ENCODE measurements at places on chromosomes 7 and 10.

DNA sequence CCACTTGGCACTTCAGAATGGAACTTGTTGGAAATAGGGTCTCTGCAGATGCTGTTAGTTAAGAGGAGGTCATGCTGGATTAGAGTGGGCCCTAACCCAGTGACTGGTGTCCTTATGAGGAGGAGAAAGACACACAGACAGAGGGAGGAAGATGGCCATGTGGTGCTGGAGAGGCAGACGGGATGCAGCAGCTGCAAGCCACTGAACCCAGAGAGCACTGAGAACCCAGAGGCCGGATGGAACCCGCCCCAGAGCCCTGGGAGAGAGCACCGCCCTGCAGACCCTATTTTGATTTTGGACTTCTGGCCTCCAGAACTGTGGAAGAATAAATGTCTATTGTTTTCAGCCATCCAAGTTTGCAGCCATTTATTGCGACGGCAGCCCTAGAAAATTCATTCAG lies 58.0 kb upstream of the EBF3 start:
- no peak for DNase-seq

DNA sequence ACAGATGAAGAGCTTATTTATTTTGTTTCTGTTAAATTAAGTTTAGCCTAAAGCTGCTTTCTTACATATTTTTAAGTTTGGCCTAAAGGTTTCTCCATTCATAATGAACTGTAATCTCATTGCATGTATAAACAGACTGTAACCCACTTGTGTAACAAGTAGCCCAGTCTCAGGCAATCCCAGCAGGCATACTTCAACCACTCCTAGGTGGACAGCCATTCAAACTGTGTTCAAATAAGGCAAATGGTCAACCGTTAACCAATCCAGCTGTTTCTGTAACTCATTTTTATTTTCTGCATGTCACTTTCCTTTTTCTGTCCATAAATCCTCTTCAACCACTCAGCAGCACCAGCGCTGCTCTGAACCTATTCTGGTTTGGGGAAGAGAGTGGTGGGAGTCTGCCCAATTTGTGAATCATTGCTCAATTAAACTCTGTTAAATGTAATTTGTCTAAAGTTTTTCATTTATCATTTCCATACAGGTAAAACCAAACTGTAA lies 35.9 kb downstream of the PHYHIPL start:
- DNase-seq: no peak

DNA sequence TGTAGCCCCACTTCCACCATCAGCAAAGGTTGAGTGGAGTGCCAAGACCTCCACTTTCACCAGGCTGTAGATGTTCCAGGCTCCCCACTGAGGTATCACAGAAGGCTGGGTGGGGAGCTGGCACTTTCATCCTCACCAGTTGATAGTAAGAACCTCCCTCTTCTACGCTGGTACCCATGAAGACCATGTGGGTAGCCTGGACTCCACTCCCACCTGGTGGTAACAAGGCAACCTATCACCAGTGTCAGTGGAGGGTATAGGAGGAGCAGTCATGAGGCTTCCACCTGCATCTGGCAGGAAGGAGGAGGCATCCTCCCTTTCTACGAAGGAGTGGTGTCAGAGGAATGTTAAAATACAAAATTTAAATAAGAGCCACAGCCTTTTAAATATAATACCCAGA lies 4.4 kb downstream of the SMIM30 start:
- DNase-seq: no peak

- DNase-seq: no peak
These were observed 103.7 kb downstream of the CXCL12 start for GRCh38 chr10:44281089-44281613.

GRCh38 chr7:122643250-122643649 lies 55.7 kb downstream of the RNF133 start:
- DNase-seq: no peak

DNA sequence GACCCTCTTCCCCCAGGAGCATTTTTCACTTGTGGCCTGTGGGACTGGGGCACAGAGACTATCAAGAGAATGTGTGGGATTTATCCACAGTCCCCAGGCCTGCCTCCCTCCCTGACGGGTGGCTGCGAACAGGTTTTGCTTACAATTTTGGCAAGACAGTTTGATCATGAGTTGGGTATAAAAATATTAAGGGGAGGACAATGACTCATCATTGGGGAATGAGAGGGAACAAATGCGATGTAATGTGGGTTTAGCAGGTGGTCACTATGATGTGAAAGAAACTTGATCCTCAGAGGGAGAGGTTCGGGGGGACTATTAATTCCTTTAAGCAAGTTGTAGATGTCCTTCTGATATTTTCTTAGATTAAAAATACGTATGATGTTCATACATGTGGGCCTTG lies 52.2 kb downstream of the EMX2 start:
- no peak for DNase-seq

DNA sequence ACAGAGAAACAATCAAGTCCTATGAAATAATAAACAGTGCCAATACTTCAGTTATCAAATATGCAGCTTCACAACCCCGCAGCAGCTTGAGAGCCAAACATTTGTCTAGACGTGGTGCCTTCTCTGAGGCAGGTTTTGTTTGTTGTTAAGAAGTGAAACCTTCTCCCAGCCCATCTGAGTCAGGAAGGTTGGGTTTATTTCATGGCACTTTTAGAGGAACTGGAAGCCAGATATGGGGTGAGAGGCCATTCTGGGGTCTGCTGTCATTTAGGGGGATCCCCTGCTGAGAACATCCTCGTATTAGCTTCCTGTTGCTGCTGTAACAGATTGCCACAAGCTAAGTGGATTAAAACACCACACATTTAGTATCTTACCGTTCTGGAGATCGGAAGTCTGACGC lies 113.6 kb downstream of the GRK5 start:
- DNase-seq: no peak

DNA sequence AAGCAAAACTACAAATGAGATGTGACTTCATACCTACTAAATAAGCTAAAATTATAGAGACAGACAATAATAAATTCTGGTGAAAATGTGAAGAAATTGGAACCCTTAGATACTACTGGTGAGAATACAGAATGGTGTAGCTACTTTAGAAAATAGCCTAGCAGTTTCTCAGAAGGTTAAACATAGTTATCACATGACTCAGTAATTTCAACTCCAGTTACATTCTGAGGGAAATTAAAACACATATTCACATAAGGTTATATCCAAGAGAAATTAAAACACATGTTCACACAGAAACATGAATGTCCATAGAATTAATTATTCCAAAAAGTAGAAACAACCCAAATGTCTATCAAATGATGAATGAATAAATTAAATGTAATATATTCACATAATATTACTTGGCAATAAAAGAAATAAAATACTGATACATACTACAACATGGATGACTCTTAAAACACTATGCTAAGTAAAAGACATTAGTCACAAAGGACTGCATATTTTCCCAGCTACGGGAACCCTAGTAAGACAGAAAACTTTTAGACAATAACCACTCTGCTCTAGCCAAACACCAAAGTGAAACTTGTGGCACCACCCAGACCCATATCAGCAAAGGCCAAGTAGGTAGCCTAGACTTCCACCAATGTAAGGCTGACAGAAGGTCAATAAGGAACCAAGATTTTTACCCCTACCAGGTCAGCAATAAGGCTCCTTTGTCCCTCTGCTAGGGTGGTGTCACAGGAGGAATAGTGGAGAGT lies 25.1 kb downstream of the SLC25A40 start:
- DNase-seq: no peak

- DNase-seq: no peak
These were observed 25.9 kb upstream of the RNF32 start for GRCh38 chr7:156614434-156615264.

- DNase-seq: no peak
These were observed 118.7 kb upstream of the SEC61G start for GRCh38 chr7:54877683-54878082.

DNA sequence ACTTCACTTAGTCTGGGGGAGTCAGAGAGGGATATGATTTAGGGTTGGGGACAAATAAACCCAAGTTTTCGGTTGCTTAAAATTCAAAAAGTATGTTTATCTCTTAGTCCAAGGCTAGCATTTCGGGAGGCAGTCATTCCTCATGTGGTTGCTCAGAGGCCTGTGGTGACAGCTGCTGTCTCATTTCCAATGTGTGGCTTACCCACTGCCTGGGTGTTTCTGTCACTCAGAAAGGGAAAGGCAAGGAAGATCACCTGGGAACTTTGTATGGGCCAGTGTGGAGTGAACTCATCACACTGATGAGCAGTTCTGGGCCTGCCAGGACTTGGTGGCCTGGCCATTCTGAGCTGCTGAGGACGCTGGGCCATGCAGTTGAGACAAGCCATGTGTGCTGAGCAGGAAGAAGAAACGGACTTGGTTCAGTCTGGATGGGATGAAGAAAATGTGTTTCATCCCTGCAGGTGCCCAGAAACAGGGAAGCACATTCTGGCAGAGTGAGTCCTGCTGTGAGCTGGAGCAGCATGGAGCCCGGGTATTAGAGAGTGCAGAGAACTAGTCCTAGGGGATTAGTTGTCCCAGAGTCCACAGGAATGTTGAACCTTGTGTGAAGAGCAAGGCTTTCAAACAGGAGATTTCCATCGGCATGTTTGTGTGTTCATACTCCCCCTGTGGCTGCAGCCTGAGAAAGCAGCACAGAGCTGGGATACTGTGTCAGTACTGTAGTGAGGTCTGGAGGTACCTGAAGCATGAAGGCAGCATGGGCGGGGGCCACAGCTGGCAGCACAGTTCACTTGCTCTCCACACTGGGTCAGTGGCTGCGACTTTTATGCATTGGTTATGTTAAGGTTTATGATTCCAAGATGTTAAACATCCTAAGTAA lies 211.1 kb upstream of the IGFBP3 start:
- DNase-seq: peak; percentile 35

DNA sequence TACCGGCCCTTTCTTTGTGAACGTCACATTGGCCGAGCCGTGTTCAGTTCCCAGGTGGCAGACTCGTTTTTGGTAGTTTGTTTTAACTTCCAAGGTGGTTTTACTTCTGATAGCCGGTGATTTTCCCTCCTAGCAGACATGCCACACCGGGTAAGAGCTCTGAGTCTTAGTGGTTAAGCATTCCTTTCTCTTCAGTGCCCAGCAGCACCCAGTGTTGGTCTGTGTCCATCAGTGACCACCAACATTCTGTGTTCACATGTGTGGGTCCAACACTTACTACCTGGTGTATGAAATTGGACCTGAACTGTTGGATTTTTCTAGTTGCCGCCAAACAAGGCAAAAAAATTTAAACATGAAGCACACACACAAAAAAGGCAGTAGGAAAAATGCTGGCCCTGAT lies 9.9 kb upstream of the CSGALNACT2 start:
- no peak for DNase-seq

DNA sequence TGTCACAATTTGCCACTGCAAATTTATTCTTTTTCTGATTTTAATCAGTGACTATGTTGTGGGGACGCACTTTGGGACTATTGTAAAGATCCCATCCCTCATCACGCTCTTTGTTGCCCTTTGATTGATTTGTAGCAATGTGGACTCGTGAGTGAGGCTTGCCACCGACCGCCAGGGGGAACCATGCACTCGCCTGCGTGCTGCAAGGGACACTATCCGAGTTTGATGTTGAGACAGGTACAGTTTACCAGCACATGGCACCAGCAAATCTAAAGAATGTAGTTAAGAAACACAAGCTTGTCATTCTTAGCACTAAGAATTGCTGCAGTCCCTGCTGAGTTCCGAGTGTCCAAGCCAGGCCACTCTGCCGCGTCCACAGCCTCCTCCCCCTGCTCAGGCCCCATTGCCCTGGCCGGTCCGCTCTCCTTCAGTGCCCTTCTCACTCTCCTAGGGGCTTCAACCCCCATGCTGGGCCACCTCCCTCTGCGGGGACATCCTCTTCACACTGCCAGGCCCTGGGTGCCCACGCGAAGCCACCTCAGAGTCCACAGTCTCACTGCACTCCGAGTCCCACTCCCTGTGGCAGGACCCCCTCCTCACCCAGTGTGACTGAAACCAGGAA lies 2.0 kb upstream of the SFTPA2 start:
- DNase-seq: peak; percentile 60

DNA sequence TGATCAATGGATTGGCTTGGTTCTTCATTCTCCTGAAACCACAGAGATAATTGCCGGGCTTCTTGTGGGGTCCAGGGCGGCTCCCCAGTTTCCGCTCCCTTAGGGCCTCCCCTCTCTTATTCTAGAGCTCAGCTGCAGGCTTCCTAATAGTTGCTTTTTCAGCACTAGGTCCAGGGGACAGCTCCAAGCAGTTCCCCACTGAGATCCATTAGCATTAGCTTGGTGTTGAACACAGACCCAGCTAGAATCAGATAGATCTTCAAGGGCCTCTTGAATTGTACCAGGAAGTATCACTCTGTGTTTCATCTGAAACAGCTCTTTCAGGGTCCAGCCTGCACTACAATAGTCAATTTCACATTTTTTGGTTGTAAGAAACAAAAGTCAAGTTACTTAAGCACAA lies 238.7 kb downstream of the SEC23IP start:
- peak; percentile 22 for DNase-seq

- no peak for DNase-seq
These were observed 302.9 kb upstream of the ZMIZ1 start for GRCh38 chr10:78765726-78766335.

DNA sequence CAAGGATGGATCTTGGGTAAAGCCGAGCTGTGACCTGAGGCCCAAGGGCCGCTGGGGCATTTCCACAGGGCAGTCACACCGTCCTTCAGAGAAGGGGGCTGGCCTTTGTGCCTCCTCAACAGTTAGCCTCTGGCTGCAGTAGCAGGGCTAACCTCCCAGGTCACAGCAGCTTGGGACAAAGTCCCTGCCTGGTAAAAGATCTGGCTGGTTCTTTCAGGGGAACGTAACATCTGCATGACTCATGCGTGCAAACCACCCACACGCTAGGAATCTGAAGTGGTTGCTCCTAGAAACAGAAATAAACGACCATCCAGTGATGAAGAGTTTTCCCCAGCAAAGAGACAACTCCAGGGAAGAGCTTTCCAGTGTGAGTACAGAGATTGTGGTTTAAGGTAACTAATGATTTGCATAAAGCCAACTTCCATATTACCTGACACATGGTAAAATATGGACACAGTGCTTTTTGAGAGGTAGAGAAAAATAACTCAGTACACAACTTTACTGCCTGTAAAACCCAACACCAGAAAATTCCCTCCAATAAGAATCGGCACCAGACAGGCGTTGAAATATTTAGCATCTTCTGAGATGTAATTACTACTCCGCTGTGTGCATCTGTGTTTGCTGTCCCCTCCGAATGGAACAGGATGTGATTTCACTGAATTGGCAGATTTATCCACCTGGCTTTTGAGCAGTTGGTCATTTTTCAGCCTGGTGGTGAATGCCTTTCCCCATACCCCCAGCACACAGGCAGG lies 84.9 kb upstream of the ADRB1 start:
- no peak for DNase-seq

DNA sequence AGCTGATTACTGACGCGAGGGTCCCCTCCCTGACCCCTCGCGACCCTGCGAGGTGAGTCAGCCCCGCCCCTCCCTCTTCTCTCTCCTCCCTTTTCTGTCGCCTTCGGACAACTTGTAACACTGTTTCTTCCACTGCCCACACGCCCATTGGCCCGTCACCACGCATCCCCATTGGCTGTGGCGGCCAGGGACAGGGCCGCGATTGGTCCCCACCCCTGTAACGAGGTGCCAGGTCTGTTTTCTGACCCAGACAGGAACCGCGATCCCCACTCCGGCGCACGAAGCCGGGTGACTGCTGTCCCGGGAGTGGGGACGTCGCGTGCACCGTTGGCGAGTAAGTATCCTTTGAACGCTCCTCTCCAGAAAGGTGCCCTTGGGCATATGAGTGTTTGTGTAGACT lies at the start of gene STRA8:
STRA8 (plus strand) TSS at position 269 of the 400 bp plus-strand sequence. CDS start 6,687 bp downstream, outside the sequence.
- no peak for DNase-seq

- DNase-seq: peak; percentile 25
These were observed 59.6 kb downstream of the ADRB1 start for GRCh38 chr10:114103284-114103683.
